ENCODE measurements at places on chromosomes 1 and 21.

DNA sequence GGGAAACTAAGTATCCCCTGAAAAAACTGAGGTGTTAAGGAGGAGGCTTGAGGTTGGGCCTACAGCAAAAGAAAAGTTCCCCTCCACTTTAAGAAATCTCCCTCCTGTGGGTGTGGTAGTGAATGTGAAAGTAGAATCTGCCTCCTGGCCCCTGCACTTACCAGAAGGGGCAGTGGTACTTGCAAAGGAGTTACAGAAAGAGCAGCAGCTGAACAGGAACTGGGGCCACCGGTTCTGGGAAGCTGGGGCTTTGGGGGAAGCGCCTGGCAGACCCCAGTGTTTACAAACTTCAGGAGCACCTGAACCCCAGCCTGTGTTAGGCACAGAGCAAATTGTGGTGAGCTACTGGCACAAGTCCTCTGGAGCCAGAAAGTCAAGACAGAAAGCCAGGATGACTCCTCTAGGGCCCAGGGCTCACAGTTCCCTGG is 250.2 kb upstream of the FGGY start:
- peak; percentile 8 for DNase-seq

GRCh38 chr1:9500756-9501754 is 38.2 kb upstream of the SLC25A33 start:
- no peak for DNase-seq

GRCh38 chr1:9875636-9876000 is 34.5 kb downstream of the CTNNBIP1 start:
- DNase-seq, result no peak

DNA sequence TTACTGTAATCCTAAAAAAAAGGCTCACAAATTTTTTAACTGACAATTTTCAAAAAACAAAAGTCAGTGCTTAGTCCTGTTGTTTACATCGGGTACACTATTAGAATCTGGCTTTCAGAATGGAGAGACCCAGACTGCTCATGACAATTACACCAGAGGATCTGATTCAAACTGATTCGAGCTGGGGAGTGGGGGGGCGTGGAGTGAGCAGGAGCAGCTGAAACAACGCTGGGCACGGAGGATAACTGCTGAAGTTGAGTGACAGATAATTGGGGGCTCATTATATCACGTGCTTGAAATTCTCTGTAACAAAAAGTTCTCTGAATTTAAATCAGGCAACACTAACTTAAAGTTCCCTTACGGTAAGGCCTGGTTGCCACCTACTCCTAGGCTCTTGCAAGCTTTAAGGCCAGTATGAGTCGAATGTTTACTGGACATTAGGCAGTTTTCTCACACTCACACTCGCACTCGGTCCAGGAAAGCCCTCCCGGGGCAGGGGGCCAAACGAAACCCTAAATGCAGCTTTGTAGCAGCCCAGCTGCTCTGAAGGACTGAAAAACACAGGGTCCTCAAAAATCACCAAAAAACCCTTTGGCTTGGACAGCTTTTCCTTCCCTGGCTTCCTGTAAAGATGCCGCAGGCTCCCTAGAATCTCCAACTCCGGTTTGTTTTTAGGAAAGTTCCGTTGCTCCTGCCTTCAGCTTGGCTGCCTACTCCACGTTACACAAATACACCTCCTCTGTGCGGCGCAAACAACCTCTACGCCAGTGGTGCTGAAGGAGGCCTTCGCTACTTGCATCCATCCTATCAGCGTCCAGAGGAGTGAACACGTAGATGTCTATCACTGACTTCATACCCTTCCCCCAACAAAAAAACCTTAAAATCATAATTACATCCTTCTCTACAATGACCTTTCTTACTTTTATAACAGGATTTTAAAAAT is 42.9 kb downstream of the CAPZB start:
- DNase-seq, result no peak

DNA sequence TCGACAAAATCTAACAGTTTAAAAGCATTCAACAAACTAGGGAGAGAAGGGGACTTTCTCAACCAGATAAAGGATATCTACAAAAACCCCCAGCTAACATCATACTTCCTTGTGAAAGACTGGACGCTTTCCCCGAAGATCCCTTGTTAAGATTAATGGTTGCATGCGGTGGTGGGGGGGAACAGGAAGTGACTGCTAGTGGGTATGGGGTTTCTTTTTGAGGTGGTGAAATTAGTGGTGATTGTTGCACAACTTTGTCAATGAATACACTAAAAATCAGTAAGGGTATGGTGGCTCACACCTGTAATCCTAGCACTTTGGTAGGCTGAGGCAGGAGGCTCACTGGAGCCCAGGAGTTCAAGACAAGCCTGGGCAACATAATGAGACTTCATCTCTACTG is 26.9 kb upstream of the EYA3 start:
- DNase-seq, result peak; percentile 8

GRCh38 chr1:63883494-63884235 is 109.8 kb downstream of the ROR1 start:
- no peak for DNase-seq

DNA sequence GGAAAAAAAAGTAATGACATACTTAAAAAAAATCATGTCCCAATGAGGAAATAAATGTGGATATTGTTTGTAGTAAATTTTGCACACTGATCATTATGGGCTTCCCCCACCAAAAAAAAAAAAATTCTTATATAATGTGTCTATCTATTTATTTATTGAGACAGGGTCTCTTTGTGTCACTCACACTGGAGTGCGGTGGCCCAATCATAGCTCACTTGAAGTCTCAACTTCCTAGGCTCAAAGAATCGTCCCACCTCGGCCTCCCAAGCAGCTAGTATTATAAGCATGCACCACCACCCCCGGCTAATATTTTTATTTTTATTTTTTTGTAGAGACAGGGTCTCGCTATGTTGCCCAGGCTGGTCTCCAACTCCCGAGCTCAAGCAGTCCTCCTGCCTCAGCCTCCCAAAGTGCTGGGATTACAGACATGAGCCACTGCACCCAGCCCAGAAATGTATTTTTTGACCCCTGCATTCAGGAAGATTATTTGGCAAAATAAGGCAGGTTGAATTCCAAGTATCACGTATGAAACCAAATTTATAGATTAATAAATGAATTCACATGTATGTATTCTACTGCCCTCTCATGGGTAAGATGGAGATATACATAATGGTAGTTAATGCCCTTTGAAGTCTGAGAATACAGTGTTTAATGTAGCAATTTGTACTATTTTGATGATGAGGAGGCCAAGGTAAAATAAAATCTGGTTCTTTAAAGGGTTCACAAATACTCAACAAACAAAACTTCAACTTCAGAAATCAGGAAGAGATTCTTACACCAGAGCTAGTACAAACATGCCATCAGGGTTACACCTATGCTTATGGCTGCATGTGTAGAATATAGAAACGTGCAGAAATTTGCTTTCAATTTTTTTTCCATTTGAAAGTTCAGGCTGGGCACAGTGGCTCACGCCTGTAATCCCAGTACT is 1.4 kb upstream of the DENND2C start:
- DNase-seq, result no peak

Measured in activated gamma-delta T cell treated with anti-CD3 and anti-CD28 coated beads, Interleukin-2, amount 50 U/mL, for 16 hours (primary cell).